ENCODE measurements at places on chromosomes 3 and 15.

- DNase-seq: no peak
These were observed 488.4 kb upstream of the UBE2E2 start for GRCh38 chr3:22714749-22715148.

DNA sequence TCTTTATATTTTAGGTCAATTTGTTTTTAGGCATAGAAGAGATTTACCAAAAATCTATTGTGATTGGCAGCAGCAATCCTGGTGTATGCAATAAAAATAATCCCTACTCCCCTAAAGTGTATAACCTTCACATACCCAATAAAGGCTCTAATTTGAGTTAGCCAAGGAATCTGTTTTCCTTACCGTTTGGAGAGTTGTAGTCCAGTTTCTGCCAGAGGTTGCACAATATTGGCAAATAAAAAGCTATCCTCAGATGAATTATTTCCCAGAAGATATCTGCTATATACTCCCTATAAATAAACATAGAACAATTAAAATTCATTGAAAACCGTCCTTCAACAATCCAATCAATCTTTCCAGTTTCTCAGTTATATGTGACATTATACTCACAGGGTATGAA lies 31.1 kb downstream of the ACKR4 start:
- DNase-seq: no peak

- no peak for DNase-seq
These were observed 137.1 kb downstream of the ZNF609 start for GRCh38 chr15:64597477-64597822.

GRCh38 chr3:31620656-31621055 lies 87.9 kb downstream of the STT3B start:
- no peak for DNase-seq

DNA sequence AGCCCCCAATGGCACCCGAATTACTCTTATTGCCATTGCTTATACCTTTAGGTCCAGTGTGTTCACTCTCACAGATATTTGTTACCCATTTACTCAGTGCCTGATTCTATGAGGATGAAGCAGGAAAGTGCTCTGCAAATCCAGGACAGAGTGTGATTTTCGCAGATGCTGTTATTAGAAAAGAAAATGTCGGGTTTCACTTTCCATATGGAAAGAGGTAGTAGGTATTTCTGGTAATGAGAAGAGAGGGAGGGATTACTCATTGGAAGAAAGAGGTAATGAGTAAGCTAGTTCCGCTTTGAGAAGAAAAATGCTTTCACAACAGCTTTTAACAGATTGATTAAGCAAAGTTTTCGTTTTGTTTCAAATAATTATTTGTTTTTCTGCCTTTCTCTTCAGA lies 336.3 kb upstream of the CFAP20DC start:
- peak; percentile 85 for DNase-seq

- no peak for DNase-seq
These were observed 44.6 kb downstream of the HDGFL3 start for GRCh38 chr15:83163032-83163431.

DNA sequence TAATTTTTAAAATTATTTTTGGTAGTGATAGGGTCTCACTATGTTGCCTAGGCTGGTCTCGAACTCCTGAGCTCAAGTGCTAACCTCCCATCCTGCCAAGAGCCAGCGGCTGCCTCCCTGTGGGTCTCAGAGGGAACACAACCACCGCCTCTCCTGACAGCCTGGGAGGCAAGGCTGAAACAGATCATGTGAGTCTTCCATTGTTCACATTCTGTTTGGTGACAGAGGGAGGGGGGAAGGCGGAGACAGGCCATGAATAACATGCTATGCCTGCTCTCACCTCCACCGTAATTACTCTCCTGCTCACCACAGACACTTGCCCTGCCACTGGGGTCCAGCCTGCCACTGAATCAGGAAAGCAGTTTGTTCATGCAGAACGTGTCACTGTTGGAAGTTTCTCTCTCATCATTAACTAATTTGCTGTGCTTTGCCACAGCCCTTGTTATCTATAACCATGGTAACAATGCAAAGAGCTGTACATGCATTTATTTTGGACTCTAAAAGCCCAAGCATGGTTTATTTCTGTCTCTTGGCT lies 78.4 kb upstream of the RASGRF1 start:
- no peak for DNase-seq

DNA sequence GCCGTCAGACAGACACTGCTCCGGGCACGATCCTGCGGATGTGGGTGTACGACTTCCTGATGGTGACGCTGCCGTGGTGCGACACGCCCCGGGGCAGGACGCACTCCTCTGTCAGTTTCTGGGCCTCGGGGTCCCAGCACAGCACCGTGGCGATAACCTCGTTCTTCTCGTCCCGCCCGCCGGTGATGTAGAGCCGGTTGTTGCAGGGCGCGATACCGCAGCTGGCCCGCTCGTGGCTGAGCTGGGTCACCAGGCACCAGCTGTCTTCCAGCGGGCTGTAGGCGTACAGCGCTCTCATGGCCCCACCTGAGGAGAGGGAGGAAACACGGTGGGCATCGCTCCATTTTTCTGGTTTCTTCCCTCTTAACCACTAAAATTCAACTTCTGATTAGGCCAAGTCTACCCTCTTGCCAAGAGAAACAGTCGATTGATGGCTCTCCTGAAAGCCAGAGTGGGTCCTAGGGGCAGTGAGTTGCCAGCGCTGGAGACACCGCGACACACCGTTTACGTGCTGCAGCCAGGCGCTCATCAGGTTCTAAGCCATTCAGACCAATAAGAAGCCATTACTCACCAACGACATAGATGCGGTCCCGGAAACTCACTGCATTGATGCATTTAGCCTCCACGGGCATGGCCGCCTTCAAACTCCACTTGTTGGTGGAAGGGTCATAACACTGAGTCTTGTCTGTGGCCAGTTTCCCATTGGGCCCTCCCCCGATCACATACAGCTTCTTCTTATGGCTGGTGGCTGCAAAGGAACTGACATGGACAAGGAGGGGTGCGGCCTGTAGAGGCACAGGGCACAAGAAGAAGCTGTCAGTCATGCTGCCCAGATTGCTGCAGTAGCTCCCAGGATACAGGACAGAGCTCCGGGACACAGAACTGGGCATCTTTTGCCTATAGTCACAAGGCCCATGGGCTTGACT lies 63.3 kb downstream of the KLHL6 start:
- DNase-seq: no peak

DNA sequence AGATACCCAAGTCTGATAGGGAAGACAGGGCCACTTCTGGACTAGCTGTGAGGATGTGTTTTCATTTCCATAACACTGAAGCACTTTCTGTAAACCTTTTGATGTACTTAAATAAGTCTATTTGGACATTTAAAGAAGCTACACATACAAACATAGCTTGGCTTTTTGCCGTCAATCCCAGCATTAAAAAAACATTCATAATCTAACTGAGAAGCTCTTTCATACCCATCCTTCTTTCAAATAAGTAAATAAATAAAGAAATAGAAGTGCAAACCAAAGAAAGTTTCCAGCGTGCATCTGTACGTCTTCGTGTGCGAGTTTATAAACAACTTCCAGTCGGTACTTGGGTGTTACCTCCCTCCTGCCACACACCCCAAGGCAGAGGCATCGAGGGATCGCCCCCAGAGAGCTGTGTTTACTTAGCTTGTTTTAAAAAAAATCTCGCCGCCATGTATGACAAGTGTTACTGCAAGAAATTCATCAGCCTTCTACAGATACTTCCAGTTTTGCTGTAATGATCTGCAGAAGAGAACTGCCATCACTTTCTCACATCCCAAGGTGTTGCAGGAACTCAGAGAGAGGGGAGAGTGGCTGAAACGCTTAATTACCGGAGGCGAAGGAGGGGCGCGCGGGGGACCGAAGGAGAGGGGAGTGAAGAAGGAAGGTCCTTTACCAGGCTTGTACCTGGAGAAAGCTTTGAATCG lies 9.0 kb upstream of the MEIS2 start:
- DNase-seq: no peak

DNA sequence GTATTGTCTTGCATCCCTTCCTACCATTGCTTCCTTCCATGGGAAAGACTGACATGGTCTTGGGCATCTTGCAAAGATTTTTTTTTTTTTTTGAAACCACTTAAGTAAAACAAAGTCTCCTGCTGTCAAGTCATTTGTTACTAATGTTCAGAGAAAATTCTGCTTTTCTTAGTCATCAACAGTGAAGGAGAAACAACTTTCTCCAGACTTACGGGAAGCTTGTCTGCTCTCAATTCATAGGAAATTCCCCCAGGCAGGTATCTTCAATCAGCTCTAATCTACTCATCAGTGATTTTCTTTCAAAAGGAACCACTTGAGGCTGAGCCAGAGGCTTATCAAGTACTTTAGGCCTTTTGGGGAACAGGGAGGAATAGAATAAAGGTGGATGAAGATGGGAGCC lies 15.9 kb upstream of the DRD3 start:
- DNase-seq: no peak

- no peak for DNase-seq
These were observed 22.4 kb downstream of the ISG20 start for GRCh38 chr15:88661041-88661700.

GRCh38 chr3:171781711-171782127 lies 28.6 kb downstream of the PLD1 start:
- no peak for DNase-seq

DNA sequence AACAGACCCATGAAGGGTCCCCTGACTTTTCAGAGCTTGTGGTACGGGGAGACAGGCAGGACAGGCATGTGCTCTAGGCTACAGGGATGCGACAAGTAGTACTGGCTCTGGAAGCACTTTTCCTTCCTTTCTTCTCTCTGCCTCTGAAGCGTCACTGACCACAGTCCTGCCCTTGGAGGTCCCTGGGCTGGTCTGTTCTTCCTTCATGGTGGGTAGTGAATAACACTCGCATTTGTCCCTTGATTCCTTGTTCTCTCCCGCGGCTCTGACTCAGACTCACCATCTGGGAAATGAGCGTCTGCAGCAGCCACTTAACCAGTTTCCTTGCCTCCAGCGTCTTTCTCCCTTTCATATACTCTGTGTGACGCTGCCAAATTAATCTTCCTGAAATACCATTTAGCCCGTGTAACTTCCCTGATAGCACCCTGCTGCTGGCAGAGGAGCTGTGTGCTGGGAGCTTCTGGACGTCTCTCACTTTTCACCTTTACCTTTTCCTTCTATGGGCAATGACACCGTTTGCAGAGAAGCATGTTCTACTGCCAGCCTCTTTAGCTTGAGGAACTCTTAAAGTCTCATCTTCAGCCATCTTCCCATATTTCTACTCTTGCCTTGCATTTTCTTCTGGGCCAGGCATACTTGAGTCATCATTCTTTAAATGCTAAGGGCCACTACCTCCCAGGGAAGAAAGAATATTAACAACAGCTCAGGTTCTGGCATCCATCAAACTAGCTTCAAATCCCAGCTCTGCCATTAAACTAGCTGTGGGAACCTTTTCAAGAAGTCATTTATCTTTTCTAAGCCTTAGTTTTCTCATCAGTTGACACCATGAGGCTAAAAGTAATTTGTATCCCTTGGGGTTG lies 33.6 kb downstream of the TMEM45A start:
- DNase-seq: no peak

- DNase-seq: no peak
These were observed 118.0 kb upstream of the MLF1 start for GRCh38 chr3:158453004-158453403.

GRCh38 chr3:71247221-71247957 lies 336.1 kb downstream of the FOXP1 start:
- no peak for DNase-seq

DNA sequence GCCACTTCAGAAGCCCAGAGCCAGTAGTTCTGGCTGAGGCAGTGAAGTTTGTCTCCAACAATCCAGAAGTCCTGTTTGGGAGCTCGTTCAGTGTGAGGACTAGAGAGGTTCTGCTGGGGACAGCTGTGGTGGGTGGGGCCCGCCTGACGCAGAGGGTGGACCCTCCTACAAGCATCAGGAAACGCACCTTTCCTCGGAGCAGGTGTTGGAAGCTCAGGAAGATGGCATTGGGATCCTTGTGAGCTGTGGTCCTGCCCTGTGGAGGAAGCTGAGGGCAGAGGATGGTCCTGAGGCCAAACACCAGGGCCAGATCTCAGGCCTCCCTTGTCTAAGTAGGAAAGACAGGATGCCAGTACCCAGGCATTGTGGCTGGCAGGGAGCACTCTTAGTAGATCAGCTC lies 5.1 kb downstream of the THPO start:
- no peak for DNase-seq

All from GM12864 (cell line).